Stimulated activated effector memory CD8-positive, alpha-beta T cell treated with anti-CD3 and anti-CD28 coated beads, Interleukin-12 subunit alpha, Interleukin-12 subunit beta, amount 100 ng/mL, for 72 hours (primary cell): ENCODE measurements at places on chromosomes 1 and 21.

DNA sequence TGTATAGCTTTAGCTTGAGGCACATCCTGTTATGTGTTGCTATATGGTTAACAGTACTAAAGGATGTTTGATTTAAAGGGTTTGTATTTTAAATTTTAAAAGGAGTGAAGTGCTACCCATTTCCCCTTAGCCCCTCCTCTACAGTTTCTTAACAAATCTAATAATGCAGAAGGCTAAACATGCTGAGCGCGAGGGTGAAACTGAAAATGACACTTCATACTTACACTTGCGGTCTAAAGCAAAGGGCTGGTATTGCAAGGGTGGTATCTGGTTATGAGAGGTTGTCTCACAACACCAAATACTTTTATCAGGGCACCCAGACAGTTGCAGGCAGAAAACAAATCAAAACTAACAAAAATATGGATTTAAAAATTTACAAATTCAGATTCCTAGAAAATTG lies 172.3 kb downstream of the SIPA1L2 start:
- DNase-seq, result peak; percentile 9

DNA sequence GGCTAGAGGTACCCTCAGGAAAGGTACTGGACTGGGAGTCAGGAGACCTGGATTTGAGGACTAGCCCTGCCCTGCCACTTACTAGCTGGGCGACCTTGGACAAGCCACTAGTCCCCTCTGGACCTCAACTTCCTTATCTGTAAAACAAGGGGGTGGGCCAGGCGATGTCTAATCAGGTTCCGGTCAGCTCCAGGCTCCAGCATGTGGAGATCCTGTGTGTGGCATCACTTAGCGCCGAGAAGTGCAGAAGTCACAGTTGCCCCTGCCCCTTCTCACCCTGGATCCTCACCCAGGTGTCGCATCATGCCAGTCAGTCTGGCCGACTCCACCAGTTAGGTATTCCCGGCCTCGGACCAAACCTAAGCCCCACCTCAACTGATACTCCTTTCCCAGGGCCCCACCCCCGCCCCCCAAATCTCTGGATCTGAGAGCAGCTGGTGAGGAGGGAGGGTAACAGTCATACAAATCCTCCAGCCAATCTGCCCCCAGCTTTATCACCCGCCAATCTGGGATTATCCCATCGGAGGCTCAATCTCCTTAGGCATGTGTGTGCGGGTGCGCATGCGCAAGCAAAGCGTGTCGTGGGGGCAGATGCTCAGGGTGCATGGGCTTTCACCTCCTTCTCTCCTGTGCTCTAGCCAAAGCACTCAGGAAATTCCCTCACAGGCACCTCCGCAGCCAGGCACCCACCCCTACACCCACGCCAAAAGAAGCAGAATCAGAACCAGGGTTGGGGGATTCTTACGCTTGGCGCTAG lies 5.4 kb downstream of the CELF3 start:
- no peak for DNase-seq

GRCh38 chr1:230240446-230241086 lies 173.5 kb downstream of the GALNT2 start:
- DNase-seq, result no peak

GRCh38 chr1:27931759-27932158 lies 3.0 kb upstream of the SMPDL3B start:
- DNase-seq, result no peak

DNA sequence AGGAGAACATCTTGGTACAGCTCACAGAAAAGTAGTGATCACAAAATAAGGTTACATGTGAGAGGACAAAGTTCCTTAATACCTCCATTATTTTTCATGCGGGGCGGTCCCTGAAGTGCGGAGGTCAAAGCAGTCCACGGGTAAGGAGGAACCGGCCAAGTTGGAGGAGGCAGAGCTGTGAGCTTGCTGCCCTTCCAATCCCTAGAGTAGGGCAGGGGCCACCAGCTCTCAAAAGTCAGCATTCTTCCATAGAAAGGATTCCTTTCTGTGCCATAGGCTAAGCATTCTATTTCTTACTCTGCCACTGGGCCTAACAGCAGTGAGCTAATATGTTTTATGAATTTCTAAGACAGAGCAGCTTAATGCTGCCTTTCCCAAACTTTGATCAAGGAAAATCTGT lies 50.9 kb upstream of the USP1 start:
- DNase-seq, result no peak

- peak; percentile 47 for DNase-seq
These were observed 181.0 kb upstream of the KLHDC7A start for GRCh38 chr1:18299441-18300338.
